Fibroblast of gingiva (primary cell): ENCODE measurements at places on chromosomes 3 and 15.
A peak's percentile ranks its signal among the peaks of the same experiment; 100 is the strongest.

GRCh38 chr3:143307613-143308183 lies 188.1 kb downstream of the CHST2 start:
- no peak for DNase-seq

DNA sequence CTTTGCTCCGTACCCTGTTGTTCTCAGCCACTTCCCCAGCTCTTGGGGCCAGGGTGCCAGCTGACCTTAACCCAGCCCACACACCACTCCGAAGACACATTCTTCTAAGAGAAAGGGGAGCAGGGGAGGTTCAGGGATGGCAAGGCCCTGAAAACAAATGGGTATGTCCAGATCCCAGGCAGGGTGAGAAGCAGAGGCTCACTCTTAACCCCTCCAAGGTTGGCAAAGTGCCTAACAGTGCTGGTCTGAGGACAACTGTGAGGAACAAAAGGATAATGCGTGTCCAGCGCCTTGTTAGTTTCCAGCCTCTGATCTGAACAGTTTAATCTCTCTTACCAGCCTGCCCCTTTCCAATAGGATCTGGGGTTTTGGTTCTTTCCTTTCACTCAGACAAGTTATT lies 1.5 kb downstream of the TMEM44 start:
- DNase-seq, result no peak

DNA sequence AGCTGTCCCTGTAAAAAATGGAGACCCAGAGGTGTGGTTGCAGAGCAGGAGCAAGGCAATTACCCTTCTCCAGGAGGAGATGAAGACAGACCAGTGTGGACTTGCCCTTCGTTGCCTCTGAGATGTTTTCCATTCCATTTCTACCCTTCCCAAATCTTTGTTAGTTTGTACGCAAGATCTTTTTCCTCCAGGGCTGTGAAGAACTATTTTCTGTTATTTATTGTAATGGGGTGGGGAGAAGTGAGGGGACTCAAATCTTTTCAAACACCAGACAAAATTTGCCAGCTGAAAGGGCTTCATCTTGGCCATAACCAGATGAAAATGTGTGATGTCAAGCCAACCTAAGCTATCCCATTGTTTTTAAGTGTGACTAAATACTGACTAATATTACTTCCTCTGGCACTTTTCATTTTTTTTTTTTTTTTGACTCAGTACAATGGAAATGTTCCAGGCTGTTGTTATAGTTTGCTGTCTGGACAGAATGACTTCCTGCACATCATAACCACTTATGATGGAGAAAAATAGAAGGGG lies 271.3 kb upstream of the TPRG1 start:
- DNase-seq, result peak; percentile 67

GRCh38 chr15:47954196-47954595 lies 166.6 kb upstream of the SLC24A5 start:
- DNase-seq, result no peak

GRCh38 chr3:77795013-77795412 lies 755.1 kb downstream of the ROBO2 start:
- DNase-seq, result no peak

GRCh38 chr15:67854358-67854757 lies 14.5 kb upstream of the RNU6-1 start:
- DNase-seq, result no peak

GRCh38 chr3:122105626-122106025 lies 50.5 kb downstream of the CD86 start:
- DNase-seq, result no peak

DNA sequence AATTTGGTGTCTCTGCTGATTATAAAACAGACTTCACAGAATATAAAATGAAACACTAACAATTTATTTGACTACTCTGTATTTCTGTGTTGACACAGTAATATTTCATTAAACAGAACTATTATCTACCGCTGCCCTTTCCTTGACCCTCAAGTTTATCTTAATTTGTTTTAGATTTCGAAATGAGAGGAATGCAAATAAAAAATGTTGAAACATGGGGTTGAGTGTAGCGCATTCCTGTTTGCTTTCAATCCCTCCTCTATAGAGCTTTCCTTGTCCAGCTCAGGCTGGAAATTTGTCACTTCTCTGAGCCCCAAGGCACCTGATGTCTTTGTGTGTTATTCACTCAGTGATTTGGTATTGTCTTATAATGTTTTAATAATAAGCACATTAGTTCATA lies 550.2 kb downstream of the ZBBX start:
- no peak for DNase-seq

DNA sequence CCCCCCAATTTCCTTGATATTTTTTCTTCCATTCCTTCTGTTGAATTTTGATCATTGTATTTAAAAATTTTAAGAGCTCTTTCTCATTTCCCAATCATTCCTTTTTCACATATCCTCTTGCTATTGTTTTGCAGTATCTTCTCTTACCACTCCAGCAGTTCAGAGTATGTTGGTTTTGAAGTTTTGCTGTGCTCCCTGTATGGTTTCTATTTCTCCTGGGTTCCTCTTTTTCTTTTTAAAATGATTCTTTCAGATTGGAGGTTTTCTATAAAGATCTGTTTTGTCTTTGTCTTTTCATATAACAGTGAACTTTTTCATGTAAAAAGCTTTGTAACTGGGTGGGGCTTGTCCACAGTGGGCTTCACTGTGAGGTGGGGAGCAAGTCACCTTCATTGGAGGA lies 12.8 kb downstream of the USP3 start:
- DNase-seq, result no peak

- no peak for DNase-seq
Measured at GRCh38 chr15:25183581-25184251, 228.9 kb downstream of the SNRPN start.

DNA sequence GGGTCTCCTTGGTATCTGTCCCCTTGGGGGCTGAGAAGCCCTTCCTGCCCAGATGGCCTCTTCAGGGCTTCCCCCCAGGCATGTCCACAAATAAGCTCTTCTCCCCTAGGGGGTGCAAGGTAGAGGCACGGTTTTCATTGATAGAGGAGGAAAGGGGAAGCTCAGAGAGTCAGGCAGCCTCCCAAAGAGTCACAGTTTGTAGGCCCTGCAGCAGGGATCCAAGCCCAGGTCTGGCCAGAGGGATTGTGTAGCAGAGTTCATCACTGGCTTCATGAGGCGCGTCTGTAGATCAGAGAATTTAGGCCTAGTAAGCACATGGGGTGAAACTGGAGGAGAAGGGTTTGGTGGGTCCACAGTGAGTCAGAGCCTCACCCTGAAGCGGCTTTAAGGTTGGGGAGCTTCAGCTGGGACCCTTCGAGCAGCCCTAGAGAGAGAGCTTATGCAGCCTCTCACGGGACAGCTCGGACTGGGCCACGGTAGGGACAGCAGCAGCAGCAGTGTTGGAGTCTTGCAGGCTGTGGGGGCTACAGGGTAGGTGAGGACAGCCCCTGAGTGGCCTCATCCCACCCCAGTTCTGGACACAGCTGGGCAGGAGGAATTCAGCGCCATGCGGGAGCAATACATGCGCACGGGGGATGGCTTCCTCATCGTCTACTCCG lies 37.5 kb upstream of the ESYT3 start:
- no peak for DNase-seq

GRCh38 chr3:141308588-141309218 lies 59.6 kb upstream of the ZBTB38 start:
- DNase-seq, result peak; percentile 31

GRCh38 chr15:42133886-42134502 lies 22.4 kb downstream of the PLA2G4F start:
- no peak for DNase-seq

DNA sequence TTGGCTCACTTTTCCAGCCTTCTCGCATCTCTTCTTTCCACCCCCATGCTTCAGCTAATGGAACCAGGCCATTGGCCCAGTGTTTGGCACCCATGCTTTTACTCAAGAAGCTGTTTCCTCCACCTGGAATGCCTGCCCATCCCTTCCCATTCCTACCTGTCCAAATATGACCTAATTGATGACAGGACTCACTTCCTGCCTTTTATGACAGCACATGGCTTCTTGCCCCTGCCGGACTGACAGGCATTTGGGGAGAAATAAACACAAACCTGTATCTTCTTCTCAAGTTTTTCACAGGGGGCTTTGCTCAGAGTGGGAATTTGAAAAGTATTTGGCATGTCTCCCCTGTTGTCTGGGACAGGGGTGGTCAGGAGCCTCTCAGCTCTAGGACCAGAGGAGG lies 120.1 kb downstream of the ABHD5 start:
- no peak for DNase-seq
